Stimulated activated CD4-positive, alpha-beta T cell treated with anti-CD3 and anti-CD28 coated beads, TNF-alpha, amount 100 ng/mL, for 4 hours (primary cell): ENCODE measurements at places on chromosomes 7 and 10.

- no peak for DNase-seq
These were observed 67.8 kb upstream of the PCBD1 start for GRCh38 chr10:70956029-70956759.

DNA sequence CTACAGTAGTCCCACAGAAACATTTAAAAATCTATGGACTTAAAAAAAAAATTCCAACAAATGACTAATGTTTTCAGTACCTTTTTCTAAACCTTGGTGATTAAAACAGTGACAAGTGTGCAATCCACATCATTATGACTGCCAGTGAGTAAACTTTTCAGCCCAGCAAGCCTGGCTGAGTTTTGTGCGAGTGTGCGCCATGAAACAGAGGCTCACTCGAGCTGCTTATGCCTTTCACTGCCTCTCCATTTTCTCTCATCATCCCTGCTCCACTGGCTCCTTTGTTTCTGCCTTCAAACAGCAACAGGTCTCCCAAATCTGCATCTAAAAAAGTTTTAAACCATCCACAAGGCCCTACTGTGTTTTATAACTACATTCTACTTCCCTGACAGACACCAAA lies 105.8 kb downstream of the USP6NL start:
- no peak for DNase-seq

- DNase-seq, result no peak
These were observed 554.9 kb downstream of the KCNMA1 start for GRCh38 chr10:77082601-77083252.

DNA sequence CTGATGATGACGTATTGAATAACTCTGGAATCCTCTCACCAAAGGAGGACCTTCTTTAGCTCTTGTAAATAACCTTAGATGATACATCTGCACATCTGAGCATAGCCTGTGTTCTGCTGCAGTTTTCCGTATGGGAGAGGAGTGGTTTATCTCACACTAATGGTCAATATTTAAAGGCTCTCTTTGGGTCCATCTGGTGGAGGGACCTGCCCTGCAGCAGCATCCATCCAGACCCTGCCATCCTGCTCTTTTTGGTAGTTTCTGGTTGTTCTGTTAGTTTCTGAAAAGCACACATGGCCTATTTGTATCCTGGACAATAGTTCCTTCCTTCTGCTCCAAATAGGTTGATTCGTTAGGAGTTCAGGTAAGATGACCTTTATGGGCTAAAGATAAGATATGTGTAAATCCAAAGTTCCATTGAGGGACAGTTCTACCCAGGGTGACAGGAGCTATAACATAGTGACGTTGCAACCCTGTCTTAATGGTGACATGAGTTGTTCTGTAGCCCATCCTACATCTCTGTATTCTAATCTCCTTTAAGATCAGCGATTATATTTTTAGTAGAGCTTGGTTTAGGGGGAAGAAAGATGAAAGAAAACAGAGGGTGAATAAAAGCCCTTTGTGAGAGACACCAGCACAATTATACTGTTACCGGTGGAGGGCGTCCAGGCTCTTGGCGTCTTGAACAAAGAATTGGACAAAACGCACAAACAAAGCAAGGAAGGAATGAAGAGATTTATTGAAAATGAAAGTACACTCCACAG lies 60.0 kb upstream of the KLF14 start:
- no peak for DNase-seq

- no peak for DNase-seq
These were observed 359.4 kb downstream of the GPAM start for GRCh38 chr10:111824128-111824527.

- DNase-seq, result no peak
These were observed 21.8 kb upstream of the LRRC4 start for GRCh38 chr7:128053023-128053422.

DNA sequence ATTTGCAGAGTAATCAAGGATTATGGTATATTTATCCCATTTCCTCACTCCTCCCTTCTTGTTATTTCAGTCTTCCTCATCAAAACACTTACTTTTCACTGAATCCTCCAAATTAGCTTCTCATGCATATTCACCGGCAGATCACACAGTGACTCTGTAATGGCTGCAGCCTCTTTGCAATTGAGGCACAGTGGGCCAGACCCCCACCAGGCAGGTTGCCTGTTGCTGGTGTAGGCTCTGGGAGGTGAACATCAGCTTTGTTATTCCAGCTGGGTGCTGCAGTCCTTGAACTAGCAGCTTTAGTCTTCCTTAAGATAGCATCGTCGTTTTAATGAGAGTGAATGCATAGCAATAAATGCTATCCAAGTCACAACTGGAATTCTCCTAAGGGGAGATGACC lies 449.3 kb downstream of the CNTNAP2 start:
- no peak for DNase-seq

GRCh38 chr7:74061840-74062539 lies 21.6 kb upstream of the LIMK1 start:
- no peak for DNase-seq

- no peak for DNase-seq
These were observed 68.7 kb downstream of the AKR1D1 start for GRCh38 chr7:138144958-138145357.

- DNase-seq, result no peak
These were observed 385.7 kb downstream of the PHTF2 start for GRCh38 chr7:78184299-78184698.

- no peak for DNase-seq
These were observed 36.5 kb upstream of the AP5Z1 start for GRCh38 chr7:4738711-4739527.

DNA sequence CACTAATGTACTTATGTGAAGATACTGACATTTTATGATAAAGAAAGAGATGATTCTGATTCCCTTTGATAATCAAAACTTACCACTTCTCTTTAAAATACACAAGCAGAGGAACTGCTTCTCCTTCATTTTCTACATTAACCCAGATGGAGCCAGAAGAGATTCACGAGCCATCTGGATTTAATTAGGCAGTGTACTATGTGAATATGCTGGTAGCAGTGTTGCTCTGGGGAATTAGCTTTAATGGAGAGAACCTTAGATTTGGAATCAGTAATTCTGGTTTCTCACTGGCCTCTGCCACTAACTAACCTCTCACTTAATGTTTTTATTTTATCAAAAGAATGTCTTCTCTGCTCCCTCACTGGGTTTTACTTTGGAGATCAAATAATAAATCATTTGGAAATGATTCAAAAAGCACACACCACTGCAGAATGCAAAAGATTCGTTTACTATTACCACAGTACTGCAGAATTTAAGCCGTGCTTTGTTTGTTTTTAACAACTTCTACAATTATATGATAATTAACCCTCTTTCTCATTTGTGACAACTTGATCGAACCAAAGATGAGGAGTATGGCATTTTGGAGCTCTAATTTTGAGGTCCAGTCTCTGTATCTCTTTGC lies 77.5 kb upstream of the PHYHIPL start:
- DNase-seq, result no peak

GRCh38 chr10:95475003-95475383 lies 86.2 kb downstream of the SORBS1 start:
- DNase-seq, result no peak

DNA sequence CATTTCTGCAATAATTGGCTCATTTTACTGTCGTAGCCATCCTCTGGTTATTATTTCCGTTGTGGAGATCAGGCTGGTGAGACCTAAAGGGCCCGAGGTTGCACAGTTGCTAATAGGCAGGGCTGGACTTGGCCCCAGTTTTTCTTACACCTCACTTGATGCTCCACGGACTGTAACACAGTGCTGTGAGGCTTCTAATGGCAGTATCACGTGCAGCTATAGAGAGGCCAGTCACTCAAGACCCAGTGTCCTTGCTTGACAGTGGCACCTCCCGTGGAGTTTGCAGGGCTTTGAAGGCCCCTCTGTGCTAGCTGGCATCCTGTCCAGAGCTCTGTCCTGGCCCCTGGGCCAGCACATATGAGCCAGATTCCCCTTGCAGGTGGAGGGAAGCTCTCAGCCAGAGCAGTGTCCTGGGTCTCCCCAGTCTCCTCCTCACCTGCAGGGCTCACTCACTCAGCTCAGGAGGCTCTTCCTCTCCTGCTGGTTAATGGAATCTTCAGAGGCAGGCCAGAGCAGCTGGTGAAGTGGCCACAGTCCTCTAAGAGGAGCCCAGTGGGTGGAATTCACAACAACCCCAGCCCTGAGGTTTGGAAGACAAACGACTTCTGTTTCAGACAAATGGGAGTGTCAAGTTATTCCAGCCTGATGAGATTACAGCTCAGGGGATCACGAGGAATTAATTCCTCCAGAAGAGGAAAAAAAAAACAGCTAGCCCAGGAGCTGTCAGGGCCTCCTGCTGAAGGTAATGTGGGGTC lies 114.2 kb upstream of the FAM180A start:
- no peak for DNase-seq

DNA sequence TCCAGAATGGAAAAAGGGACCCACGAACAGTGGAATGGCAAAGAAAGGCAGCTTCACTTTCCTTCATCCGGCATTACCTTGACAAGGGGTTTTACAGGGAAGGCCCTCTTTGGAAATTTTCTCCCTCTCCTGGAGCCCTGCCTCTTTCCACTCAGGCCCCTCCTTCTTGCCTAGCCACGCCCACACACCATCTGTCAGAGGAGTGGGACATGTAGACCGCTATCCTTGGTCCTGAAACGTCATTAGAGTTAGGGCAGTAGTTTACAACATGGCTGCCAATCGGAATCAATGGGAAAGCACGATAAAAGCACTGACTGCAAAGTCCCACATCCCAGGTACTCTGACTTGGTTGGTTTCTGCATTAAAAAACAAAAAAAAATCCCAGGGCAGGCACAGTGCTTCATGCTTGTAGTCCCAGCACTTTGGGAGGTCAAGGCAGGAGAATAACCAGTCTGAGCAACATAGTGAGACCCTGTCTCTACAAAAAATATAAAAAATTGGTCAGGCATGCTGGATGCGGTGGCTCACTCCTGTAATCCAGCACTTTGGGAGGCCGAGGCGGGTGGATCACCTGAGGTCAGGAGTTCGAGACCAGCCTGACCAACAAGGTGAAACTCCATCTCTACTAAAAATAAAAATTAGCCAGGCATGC lies 96.4 kb downstream of the MARCHF5 start:
- DNase-seq, result no peak

DNA sequence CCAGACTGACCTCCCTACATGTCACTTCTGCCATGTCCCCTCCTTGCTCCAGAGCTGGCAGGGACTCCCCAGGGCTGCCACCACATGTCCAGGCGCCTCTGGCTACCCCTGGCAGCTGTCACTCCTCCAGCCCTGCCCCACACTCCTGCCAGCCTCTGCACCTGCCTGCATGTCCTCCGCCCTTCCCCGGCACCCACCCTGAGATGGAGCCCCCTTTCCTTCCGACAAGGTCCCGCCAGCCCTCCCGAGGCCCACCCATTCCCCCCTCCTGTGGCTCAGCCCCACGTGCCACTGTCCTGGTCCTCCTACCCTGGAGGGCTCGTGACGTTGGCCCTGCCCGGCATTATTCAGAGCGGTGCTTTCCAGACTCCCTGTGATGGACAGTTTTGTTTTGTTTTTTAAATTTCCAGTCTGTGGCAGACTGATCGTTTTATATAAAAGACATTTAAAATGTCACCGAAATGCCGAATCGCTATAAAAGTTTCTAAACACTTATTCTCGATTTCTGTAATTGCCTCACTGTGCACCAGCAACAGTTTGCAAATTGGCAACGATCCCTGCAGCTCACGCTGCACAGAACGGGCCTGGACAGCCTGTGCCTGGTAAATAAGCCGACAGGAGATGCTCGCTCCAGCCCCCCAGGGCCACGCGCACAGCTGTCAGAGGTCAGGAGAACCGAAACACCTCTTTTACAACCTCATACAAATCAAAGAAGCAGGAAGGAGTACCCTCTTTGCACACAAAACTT lies 111.1 kb upstream of the SH2B2 start:
- no peak for DNase-seq
